ENCODE measurements at places on chromosomes 4 and X. TPM values are rescaled to one million over a fixed set of nuclear protein-coding genes. Genes with fewer than 3 reads are reported as not detected.

The DDIT4L gene
- total RNA-seq, result 0.43 TPM

The CPZ gene
- total RNA-seq, result 0.25 TPM

The CFP gene
- 0.31 TPM for total RNA-seq

The ARX gene
- 0.87 TPM for total RNA-seq

The SPANXN4 gene
- total RNA-seq, result not detected

The CCKAR gene
- total RNA-seq, result 0.16 TPM

- H3K4me1 ChIP-seq, result no peaks in the 10 kb centered on the region
- DNase-seq, result no peak
- H3K36me3 ChIP-seq, result no peaks in the 10 kb centered on the region
- H3K4me3 ChIP-seq, result no peak within 1 kb of the TSS
- no peaks in the 10 kb centered on the region for H3K27me3 ChIP-seq
Measured at GRCh38 chrX:71144651-71145050, at the start of gene NLGN3. Gene NLGN3 (plus strand): TSS chrX:71144841. CDS start chrX:71147750, 2,909 bp downstream.

DNA sequence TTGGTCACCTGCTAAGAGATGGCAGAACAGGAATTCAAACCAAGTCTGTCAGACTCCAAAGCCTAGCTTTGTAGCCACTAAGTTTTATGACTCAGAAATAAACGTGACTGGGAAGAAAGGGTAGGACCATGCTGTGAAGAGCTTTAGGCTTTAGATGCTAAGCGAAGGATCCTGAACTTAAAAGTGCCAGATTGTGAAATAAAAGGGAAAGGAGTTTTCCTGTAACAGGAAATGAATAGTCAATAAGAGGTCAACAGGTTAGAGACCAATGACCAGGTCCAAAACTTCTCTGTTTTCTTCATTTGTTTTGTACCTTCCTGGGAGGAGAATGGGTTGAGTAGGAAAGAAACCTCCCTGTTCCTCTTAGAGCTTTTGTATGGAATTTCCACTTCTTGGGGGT lies 98.8 kb upstream of the EOLA2 start:
- no peak overlapping the region for H3K27ac ChIP-seq
- H3K36me3 ChIP-seq, result no peaks in the 10 kb centered on the region
- no peaks in the 10 kb centered on the region for H3K27me3 ChIP-seq
- DNase-seq, result no peak
- H3K4me3 ChIP-seq, result no peak overlapping the region

- no peak overlapping the region for H3K4me3 ChIP-seq
- H3K36me3 ChIP-seq, result no peaks in the 10 kb centered on the region
- no peak for DNase-seq
- no peaks in the 10 kb centered on the region for H3K4me1 ChIP-seq
- H3K27me3 ChIP-seq, result peaks cover 36% of the 10 kb centered on the region
Measured at GRCh38 chr4:80610845-80611677, 275.5 kb downstream of the CFAP299 start.

- H3K36me3 ChIP-seq, result no peaks in the 10 kb centered on the region
- no peak overlapping the region for H3K4me3 ChIP-seq
Measured at GRCh38 chr4:165502916-165503907, 124.4 kb downstream of the CPE start.

GRCh38 chr4:123232439-123232838 lies 164.2 kb upstream of the SPRY1 start:
- no peaks in the 10 kb centered on the region for H3K27me3 ChIP-seq
- no peak overlapping the region for H3K4me3 ChIP-seq
- no peaks in the 10 kb centered on the region for H3K4me1 ChIP-seq
- no peak for DNase-seq

- H3K36me3 ChIP-seq, result no peaks in the 10 kb centered on the region
- no peaks in the 10 kb centered on the region for H3K27me3 ChIP-seq
- no peak overlapping the region for H3K27ac ChIP-seq
- no peak for DNase-seq
- no peak overlapping the region for H3K4me3 ChIP-seq
- no peaks in the 10 kb centered on the region for H3K4me1 ChIP-seq
Measured at GRCh38 chr4:95603393-95603792, 54.6 kb upstream of the UNC5C start.

GRCh38 chr4:153539422-153539821 lies 73.3 kb downstream of the TMEM131L start:
- H3K27me3 ChIP-seq, result no peaks in the 10 kb centered on the region
- H3K4me1 ChIP-seq, result peaks cover 37% of the 10 kb centered on the region
- H3K4me3 ChIP-seq, result no peak overlapping the region

- DNase-seq, result no peak
- no peak overlapping the region for H3K27ac ChIP-seq
- peaks cover 6% of the 10 kb centered on the region for H3K27me3 ChIP-seq
- H3K4me1 ChIP-seq, result no peaks in the 10 kb centered on the region
- H3K4me3 ChIP-seq, result no peak overlapping the region
- no peaks in the 10 kb centered on the region for H3K36me3 ChIP-seq
Measured at GRCh38 chr4:188987011-188987410, 847.8 kb downstream of the TRIML1 start.

DNA sequence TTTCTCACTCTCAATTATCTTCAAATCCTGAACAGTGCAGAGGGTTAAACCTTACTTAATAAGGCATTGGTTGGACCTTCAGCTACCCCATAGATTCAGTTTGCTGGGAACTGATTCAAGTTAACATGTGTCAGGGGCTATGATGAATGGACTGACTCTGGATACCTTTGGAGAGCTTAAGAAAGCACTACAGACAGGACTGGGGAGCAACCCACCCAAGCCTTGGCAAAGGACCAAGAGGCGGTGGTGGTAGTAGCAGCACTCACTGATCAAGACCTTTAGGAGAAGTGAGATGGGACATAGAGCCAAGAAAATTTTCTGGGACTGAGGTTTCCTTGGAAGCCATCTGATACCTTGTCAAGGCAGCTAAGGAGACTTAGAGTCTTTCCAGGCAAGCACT lies 43.0 kb upstream of the TAPT1 start:
- no peak overlapping the region for H3K4me3 ChIP-seq
- H3K4me1 ChIP-seq, result no peaks in the 10 kb centered on the region
- no peaks in the 10 kb centered on the region for H3K27me3 ChIP-seq

DNA sequence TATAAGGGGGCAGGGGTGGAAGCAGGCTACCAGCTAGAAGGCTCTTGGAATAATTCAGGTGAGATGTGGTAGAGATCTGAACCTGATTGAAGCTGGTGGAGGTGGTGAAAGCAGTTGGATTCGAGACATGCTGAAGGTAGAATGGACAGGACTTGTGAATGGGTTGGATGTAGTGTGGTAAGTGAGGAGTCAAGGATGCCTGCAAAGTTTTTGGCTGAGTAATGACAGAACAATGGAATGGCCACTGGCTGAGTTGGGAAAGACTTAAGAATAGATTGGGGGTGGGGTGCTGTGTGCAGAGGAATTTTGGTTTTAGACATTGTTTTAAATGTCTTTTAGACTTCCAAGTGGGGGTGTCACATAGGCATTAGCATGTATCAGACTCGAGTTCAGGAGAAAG lies 33.5 kb downstream of the HPF1 start:
- H3K4me3 ChIP-seq, result no peak overlapping the region
- no peaks in the 10 kb centered on the region for H3K4me1 ChIP-seq
- H3K36me3 ChIP-seq, result no peaks in the 10 kb centered on the region
- no peak overlapping the region for H3K27ac ChIP-seq
- DNase-seq, result no peak

DNA sequence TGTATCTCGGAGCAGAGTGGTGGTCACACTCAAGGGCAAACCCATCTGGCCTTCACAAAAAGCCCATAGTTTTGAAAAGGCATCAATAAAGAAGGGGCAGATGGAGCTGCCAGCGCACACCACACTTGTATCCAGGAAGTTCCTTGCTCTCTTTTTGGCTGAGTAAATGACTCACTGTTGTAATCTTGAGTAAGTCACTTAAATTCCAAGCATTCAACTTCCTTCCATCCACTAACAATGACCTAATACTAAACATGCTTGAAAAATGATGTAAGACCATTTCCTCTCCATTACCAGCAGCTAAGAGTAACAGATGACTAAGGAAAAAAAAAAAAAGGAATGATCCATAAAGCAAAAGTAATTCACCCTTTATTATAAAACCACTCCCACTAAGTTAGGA lies 32.4 kb upstream of the MYOZ2 start:
- H3K27me3 ChIP-seq, result no peaks in the 10 kb centered on the region
- no peaks in the 10 kb centered on the region for H3K36me3 ChIP-seq
- no peak overlapping the region for H3K27ac ChIP-seq
- H3K4me3 ChIP-seq, result no peak overlapping the region
- no peak for DNase-seq
- H3K4me1 ChIP-seq, result peaks cover 11% of the 10 kb centered on the region

DNA sequence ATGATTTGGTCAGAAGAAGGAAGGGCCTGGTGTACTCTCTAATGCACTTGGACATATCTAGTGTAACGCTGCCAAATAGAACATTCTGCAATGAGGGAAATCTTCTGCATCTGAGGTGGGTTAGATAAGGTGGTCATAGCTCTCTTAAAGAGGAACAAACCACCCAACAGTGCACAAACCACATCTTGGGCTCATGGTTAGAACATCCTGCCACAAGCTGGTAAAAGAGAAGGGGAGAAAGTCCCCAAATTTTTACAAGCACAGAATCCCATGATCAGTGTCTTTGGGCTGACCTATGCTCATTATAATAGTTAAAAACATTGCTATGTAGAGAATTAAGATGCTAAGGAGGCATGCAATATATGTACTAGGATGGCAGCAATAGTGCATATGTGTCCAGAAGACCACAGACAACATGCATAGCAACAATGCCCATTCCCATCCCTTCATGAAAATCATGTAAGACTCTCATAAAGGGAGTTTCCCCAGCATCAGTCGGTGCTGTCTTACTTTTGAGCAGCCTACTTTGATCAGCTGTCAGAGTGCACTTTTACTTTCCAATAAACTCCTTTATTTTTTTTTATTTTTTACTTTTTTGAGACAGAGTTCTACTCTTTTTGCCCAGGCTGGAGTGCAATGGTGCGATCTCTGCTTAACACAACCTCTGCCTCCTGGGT lies 99.7 kb upstream of the SLC7A11 start:
- H3K36me3 ChIP-seq, result no peaks in the 10 kb centered on the region
- H3K27ac ChIP-seq, result no peak overlapping the region
- H3K4me3 ChIP-seq, result no peak overlapping the region
- DNase-seq, result no peak

DNA sequence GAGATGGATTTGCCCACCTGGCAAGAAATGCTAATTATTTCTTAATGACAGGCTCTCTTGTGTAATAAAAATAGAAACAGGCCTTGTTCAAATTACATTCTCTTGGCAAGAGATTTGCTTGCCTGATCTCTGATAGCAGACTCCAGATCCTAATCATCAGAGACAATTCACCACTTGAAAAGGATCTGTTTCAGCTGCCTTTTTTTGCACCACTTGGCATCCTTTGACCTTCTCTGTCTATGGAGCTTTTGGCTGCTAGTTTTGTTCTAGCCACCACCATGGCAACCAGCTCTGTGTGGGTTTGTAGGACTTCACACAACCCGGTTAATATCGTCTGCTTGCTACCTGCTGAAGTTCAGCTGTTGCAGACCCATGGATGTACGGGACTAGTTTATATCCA lies 241.1 kb upstream of the TLL1 start:
- H3K36me3 ChIP-seq, result no peaks in the 10 kb centered on the region
- no peak for DNase-seq
- no peaks in the 10 kb centered on the region for H3K27me3 ChIP-seq
- H3K4me3 ChIP-seq, result no peak overlapping the region
- no peak overlapping the region for H3K27ac ChIP-seq
- H3K4me1 ChIP-seq, result no peaks in the 10 kb centered on the region

DNA sequence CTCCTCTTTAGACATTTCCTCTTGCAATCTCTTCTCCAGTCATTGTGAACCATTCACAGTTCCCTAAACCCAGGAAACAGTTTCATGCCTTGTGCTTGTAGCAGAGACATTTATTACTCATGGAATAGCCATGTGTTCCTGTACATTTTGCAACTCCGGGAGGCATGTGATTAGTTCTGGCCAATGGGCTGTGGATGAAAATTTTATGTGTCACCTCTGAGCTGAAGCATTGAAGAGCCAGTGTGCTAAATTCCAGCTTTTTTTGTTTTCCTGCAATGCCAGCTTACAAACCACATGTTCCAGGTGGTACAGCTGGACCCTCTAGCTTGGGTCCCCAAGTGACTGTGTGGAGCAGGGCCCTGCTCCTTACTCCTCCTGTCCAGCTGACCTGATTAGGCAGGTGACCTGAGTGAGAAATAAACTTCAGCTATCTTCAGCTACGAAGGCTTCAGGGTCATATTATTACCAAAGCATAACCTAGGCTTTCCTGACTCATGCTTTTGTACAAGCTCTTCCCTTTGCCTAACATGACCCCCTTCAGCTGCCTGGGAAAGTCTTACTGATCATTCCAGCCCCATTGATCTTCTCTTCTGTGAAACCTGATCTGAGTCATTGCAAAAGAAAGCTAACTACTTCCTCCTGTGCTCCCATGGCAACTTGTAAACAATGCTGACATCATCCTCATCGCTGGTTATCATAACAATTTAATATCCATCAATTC lies 200.4 kb downstream of the PTTG2 start:
- peak overlapping the region; percentile 93 for H3K27ac ChIP-seq
- H3K4me3 ChIP-seq, result no peak overlapping the region
- H3K4me1 ChIP-seq, result peaks cover 39% of the 10 kb centered on the region
- no peaks in the 10 kb centered on the region for H3K36me3 ChIP-seq

DNA sequence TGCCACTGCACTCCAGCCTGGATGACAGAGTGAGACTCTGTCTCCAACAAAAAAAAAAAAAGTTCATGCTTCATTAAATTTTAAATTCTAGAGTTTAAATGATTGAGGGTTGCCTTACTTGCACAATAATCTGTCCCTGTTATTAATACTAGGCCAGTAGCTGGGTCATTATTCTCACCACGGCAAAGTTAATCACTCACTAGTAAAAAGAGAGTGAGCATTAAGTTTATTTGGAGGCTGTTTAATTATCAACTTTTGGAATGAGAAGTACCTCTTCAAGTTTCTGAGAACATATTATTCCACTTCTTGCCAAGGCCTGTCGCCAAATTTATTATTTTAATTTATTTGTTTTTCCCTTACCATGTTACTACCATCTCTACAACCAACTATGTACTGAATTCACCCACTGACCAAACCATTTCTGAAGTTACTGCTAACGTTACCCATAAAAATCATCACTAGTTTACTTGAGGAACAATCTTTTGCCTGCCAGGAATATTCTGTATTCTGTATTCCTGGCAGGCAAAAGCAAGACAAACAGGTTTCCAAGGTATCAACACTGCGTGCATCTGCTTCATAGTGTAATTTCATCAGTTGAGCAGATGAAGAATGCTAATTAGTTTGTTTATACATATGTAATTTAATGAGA lies 26.5 kb downstream of the GUCY1A1 start:
- DNase-seq, result no peak
- H3K4me3 ChIP-seq, result no peak overlapping the region
- H3K4me1 ChIP-seq, result peaks cover 14% of the 10 kb centered on the region
- no peaks in the 10 kb centered on the region for H3K36me3 ChIP-seq
- no peaks in the 10 kb centered on the region for H3K27me3 ChIP-seq
- H3K27ac ChIP-seq, result peak overlapping the region; percentile 18

- H3K27ac ChIP-seq, result no peak overlapping the region
- DNase-seq, result peak; percentile 74
- no peaks in the 10 kb centered on the region for H3K36me3 ChIP-seq
- H3K27me3 ChIP-seq, result no peaks in the 10 kb centered on the region
- no peak overlapping the region for H3K4me3 ChIP-seq
Measured at GRCh38 chr4:1026115-1026514, 14.7 kb downstream of the FGFRL1 start.
